ENCODE measurements at places on chromosomes 16 and 17. TPM values are rescaled to one million over a fixed set of nuclear protein-coding genes. Genes with fewer than 3 reads are reported as not detected.

- H3K36me3 ChIP-seq, result peaks cover 6% of the 10 kb centered on the region
- 0 out of 2 replicates have a peak, but pooled peaks cover 11% of the 10 kb centered on the region for H3K4me1 ChIP-seq
- no peak overlapping the region for H3K27ac ChIP-seq
- DNase-seq, result no peak
Measured at GRCh38 chr16:89908236-89908635, 10.4 kb upstream of the MC1R start.

DNA sequence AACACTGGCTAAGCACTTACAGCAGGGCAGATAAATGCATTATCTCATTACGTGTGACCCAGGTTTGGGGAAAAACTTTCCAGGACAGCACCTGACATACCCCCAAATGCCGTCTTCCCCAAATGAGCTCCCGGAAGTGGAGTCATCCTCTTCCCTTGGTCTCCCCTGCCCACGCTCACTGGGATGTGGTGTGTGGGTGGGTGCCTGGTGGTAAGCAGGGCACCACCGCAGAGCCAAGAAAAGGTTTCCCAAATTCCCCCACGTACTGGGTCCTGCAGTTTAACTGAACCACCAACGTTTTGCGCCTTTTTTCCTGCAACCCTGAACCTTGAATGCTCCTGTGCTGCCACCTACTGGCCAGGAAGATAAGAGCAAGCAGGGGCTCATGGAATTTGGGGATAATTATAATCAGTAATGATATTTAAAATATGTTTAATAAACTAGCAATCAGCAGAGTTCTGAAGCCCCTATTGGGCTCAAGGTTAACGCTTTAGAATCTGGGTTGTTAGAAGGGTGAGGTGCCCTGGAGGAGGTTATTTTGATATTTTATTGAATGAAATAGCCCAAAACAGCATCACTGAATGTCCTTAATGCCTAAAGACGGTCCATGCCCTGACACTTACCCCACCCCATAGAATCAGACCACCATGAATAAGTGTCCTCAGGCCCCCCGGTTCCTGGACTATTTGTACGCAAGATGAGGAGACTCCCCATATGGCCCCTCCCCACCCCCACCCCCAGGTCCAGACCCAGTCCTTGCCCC lies 8.0 kb downstream of the SPPL2C start:
- no peak overlapping the region for H3K27ac ChIP-seq
- H3K4me3 ChIP-seq, result no peak overlapping the region
- H3K4me1 ChIP-seq, result no peaks in the 10 kb centered on the region
- DNase-seq, result no peak
- no peaks in the 10 kb centered on the region for H3K36me3 ChIP-seq

GRCh38 chr17:5237541-5238016 lies 2.9 kb upstream of the SCIMP start:
- H3K36me3 ChIP-seq, result no peaks in the 10 kb centered on the region
- H3K4me3 ChIP-seq, result no peak overlapping the region
- no peaks in the 10 kb centered on the region for H3K27me3 ChIP-seq
- H3K4me1 ChIP-seq, result no peaks in the 10 kb centered on the region
- no peak overlapping the region for H3K27ac ChIP-seq

- H3K4me1 ChIP-seq, result no peaks in the 10 kb centered on the region
- DNase-seq, result no peak
- H3K27ac ChIP-seq, result no peak overlapping the region
- no peak overlapping the region for H3K4me3 ChIP-seq
Measured at GRCh38 chr17:61598014-61598413, 7.0 kb upstream of the NACA2 start.

DNA sequence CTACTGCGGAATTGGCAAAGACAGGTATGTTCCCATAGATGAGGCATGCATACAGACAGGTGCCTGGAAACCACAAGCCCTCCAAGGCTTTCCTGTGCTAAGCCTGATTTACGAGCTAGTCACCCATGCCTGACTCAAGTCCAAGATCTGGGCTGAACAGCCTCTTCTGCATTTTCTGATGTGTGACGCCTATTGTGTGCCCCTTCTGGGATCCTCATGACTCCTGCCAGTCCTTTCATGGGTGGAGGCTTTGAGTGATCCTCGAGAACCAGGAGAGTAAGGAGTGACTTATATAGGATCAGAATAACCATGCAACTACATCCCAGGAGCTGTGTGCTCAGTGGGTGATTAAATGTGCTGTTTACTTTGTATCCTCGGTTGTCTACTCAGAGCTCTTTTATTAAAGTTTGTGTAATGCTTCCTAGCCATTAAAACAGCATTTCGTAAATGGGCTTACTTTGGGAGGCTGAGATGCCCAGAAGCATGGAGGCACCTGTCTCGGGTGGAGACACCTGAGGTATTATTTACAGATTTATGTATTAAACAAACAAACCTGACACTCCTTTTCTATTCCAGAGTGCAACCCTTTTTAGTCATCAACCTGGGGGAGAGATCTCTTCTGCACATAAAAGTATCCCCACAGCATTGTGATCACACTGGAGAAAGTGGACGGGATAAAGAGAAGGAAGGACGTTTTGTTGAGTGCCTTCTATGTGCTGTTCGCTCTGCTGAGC lies 373.0 kb upstream of the DYNLRB2 start:
- peaks cover 45% of the 10 kb centered on the region for H3K27me3 ChIP-seq
- DNase-seq, result no peak
- no peak overlapping the region for H3K4me3 ChIP-seq
- no peaks in the 10 kb centered on the region for H3K36me3 ChIP-seq
- no peaks in the 10 kb centered on the region for H3K4me1 ChIP-seq
- no peak overlapping the region for H3K27ac ChIP-seq

CACNG5 gene
- not detected for total RNA-seq

PNMT gene
- 0.75 TPM for total RNA-seq

KRT40 gene
- not detected for total RNA-seq

OTOA gene
- not detected for total RNA-seq

Measured in PC-9 (cell line).